ENCODE measurements at places on chromosomes 2 and 18.

- DNase-seq: no peak
- H3K4me1 ChIP-seq: no peaks in the 10 kb centered on the region
- no peaks in the 10 kb centered on the region for H3K36me3 ChIP-seq
- no peak overlapping the region for H3K4me3 ChIP-seq
These were observed 116.5 kb upstream of the REG3G start for GRCh38 chr2:78908973-78909372.

DNA sequence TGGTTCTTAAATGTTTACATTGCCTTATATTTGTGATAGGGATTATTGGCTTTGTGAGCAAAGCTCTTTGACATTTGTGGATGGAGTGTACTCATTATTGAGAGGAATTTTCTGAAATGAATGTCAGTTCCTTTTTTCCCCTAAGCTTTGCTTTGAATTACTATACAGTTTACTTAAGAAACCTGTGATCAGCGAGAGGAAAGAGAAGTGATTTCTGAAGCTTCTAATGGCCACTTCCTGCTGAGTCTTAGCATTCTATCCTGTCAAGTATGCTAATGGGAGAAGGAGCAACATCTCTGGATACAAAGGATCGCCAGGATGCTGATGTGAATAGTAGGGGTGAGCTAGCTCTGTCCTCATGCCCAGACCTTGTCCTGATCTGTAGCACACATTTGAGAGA is 47.8 kb upstream of the MGAT5 start:
- no peak overlapping the region for H3K4me3 ChIP-seq
- no peaks in the 10 kb centered on the region for H3K27me3 ChIP-seq
- no peak overlapping the region for H3K27ac ChIP-seq
- H3K36me3 ChIP-seq: no peaks in the 10 kb centered on the region
- DNase-seq: no peak
- peaks cover 11% of the 10 kb centered on the region for H3K4me1 ChIP-seq

DNA sequence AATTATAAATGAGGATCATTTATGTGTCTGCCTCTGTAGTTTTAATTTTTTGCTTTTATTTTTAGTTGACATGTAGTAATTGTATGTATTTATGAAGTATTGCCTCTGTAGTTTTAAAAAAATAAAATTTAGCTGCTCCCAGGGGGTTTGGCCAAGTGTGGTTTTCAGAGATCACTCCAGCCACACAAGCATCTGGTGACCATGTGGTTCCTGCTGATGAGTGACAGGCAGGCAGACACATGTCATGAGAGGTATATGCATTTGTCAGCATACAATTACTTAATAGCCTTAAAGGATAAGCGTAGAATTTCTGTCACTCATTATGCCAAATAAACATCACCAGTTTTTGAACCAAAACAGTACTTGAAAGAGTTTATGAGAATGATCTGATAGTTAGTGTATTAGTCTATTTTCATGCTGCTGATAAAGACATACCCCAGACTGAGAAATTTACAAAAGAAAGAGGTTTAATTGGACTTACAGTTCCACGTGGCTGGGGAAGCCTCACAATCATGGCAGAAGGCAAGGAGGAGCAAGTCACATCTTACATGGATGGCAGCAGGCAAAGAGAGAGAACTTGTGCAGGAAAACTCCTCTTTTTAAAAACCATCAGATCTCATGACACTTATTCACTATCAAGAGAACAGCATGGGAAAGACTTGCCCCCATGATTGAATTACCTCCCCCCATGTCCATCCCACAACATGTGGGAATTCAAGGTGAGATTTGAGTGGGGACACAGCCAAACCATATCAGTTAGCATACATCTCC is 29.6 kb downstream of the MREG start:
- no peak overlapping the region for H3K27ac ChIP-seq
- peaks cover 10% of the 10 kb centered on the region for H3K4me1 ChIP-seq
- H3K4me3 ChIP-seq: no peak overlapping the region
- H3K36me3 ChIP-seq: no peaks in the 10 kb centered on the region
- DNase-seq: no peak

- no peak overlapping the region for H3K27ac ChIP-seq
- H3K4me3 ChIP-seq: no peak overlapping the region
- DNase-seq: no peak
- no peaks in the 10 kb centered on the region for H3K4me1 ChIP-seq
These were observed 240.4 kb downstream of the MBD2 start for GRCh38 chr18:53984021-53984420.

DNA sequence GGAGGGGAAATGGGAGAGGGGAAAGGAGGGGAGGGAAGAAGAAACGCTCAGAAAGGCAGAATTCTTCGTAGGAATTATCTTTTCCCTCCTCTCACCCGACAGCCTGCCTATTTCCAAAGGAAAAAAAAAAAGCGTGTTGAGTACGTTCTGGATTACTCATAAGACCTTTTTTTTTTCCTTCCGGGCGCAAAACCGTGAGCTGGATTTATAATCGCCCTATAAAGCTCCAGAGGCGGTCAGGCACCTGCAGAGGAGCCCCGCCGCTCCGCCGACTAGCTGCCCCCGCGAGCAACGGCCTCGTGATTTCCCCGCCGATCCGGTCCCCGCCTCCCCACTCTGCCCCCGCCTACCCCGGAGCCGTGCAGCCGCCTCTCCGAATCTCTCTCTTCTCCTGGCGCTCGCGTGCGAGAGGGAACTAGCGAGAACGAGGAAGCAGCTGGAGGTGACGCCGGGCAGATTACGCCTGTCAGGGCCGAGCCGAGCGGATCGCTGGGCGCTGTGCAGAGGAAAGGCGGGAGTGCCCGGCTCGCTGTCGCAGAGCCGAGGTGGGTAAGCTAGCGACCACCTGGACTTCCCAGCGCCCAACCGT is at the start of gene GAD1:
Gene GAD1 (plus strand): TSS at position 384 of the 589 bp plus-strand sequence. CDS start 1,705 bp downstream, outside the sequence.
- peaks cover 18% of the 10 kb centered on the region for H3K4me1 ChIP-seq
- no peak for DNase-seq
- H3K27me3 ChIP-seq: peaks cover 9% of the 10 kb centered on the region
- H3K4me3 ChIP-seq: peak within 1 kb of the TSS; percentile 73
- no peaks in the 10 kb centered on the region for H3K36me3 ChIP-seq

DNA sequence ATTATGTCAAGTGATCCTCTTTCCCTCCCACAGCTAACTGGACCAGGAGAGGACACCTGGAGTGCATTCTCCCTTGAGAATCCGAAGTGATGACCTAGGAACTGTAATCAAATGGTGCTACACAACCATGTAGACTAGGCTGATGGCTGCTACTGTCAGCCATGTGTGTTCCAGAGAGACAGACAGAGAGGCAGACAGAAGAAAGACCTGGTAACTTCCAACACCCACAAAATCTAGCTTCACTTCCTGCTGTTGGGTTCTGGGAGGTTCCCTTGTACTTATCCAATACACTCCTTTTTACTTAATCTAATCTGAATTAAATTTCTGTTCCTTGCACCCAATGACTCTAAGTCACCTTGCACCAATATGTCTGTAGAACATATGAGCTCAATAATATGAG is 72.3 kb downstream of the AAK1 start:
- H3K4me1 ChIP-seq: peaks cover 21% of the 10 kb centered on the region
- H3K27me3 ChIP-seq: no peaks in the 10 kb centered on the region
- no peak overlapping the region for H3K4me3 ChIP-seq
- no peaks in the 10 kb centered on the region for H3K36me3 ChIP-seq
- H3K27ac ChIP-seq: no peak overlapping the region

DNA sequence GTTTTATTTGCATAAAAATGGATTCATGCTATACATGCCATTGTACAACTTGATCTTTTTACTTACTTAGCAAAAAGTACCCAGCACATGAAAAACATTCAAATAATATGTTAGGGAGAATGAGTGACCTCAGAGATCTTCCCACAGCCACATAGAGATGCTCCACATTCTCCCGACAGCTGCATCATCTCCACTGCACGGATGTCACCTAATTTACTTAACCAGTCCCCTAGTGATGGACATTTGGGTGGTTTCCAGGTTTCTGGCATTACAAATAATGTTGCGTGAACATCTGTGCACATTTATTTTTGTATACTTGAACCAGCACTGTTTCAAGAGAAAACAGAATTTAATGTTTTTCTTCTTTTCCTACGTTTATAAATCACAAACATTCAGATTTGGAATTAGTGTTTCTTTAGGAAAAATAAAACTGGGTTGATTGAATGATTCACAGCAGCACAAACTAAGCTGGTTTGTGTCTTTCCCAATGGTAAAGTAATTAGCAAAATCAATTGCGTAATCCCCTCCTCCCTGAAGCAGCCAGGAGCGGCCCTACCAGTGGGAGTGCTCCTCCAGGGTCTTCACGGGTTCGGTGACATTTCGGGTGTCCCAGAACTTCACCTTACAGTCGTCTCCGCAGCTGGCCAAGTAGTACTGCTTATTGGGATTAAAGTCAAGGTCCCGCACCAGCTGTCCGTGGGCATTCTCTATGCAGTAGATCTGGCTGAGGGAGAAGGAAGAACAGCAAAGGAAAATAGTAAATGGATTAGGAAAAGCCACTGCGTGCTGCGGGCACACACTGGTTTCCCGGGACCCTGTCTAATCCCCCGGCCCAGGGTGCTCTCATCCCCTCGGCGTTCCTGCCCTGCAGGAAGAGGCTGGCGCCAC is 183.9 kb downstream of the EIPR1 start:
- no peak for DNase-seq
- H3K27ac ChIP-seq: no peak overlapping the region
- peaks cover 11% of the 10 kb centered on the region for H3K36me3 ChIP-seq
- H3K4me3 ChIP-seq: no peak overlapping the region

DNA sequence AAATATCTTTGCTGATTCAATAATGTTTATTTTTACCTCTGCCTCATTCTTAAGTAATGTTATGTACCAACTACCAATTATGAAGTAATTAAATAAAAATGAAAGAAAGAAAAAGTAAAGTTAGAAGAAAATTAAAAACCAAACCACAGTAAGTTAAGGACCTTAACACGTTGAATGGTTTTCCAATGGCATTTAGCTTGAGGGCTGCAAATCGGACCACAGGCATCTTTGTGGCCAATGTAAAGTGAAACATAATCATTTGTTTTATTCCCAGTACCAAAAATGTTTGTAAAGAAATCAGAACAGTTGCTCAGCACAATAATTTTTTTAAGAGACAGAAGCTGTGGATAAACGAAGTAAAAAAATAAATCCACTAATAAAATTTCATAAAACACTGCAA is 1455.5 kb upstream of the ZEB2 start:
- no peaks in the 10 kb centered on the region for H3K27me3 ChIP-seq
- no peak overlapping the region for H3K4me3 ChIP-seq
- H3K4me1 ChIP-seq: no peaks in the 10 kb centered on the region
- H3K36me3 ChIP-seq: no peaks in the 10 kb centered on the region
- DNase-seq: no peak

DNA sequence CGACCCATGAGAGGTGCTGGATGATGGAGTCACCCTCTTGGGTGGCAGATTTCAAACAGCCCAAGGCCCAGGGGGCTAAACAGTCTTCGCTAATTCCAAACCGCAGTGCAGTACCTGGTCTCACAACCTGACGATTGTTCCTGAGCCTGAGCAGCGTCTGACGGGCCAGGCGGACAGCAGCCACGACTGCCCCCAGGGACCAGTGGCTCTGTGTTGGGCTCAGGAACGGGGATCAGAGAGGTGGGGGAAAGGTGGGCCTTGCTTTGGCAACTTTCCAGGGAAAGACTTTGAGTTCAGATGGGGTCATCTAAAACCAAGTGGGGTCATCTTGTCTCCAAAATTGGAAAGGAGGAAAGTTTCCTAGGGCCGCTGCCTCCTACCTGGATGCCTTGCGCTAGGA is 492 bp downstream of the COLEC11 start:
- H3K4me3 ChIP-seq: no peak overlapping the region
- H3K27me3 ChIP-seq: no peaks in the 10 kb centered on the region
- no peak for DNase-seq
- no peaks in the 10 kb centered on the region for H3K36me3 ChIP-seq

GRCh38 chr2:191688934-191689695 is 11.2 kb downstream of the NABP1 start:
- peaks cover 50% of the 10 kb centered on the region for H3K4me1 ChIP-seq
- H3K4me3 ChIP-seq: no peak overlapping the region
- H3K27me3 ChIP-seq: no peaks in the 10 kb centered on the region

DNA sequence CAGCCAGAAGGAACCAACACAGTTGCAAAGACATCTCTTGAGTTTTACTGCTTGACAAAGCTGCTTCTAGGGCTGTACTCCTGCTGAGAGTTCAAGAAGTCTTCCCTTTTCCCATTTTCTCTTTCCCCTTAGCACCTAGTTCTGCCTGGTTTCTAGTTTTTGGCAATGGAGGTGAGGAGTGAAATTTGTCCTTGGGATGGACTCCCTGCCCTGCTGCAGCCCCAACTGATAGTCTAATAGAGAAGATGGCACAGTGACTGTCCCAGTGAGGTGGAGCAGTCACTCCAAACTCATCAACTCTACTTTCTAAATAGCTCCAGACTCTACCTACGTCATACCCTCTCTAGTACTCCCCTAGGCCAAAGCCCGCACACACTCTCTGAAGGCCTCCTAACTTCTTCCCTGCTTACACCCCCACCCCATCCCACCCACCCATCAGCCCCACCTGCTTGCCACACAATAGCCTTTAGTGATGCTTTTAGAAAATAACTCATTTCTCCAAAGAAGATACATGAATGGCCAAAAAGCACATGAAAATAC is 164.4 kb downstream of the DDX1 start:
- H3K27ac ChIP-seq: no peak overlapping the region
- no peaks in the 10 kb centered on the region for H3K36me3 ChIP-seq
- H3K4me3 ChIP-seq: no peak overlapping the region
- no peaks in the 10 kb centered on the region for H3K4me1 ChIP-seq

- no peaks in the 10 kb centered on the region for H3K4me1 ChIP-seq
- no peak overlapping the region for H3K27ac ChIP-seq
- no peaks in the 10 kb centered on the region for H3K27me3 ChIP-seq
- H3K4me3 ChIP-seq: no peak overlapping the region
- no peak for DNase-seq
These were observed 349.5 kb downstream of the IRS1 start for GRCh38 chr2:226450141-226450540.

DNA sequence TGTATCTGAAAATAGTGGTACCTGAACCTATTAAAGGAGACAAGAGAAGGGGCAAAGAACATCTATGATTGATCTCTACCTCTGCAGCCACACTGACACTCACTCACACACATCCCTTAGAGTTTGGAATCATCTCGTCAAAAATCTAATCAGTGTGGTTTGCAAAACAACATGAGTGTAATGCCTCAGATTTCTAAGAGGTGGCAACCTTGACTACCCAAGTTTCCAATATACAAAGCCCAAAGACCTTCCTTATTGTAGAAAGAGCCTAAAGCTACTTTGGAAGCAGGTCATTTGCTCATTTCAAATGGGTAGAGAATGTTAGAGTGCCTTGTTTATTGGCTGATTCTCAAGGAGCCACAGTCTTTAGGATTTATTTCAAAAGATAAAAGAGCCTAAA is 444.9 kb downstream of the ARHGAP15 start:
- H3K4me3 ChIP-seq: no peak overlapping the region
- H3K27me3 ChIP-seq: no peaks in the 10 kb centered on the region
- no peak for DNase-seq
- H3K36me3 ChIP-seq: no peaks in the 10 kb centered on the region
- no peaks in the 10 kb centered on the region for H3K4me1 ChIP-seq

- no peak overlapping the region for H3K27ac ChIP-seq
- DNase-seq: no peak
- no peak overlapping the region for H3K4me3 ChIP-seq
- no peaks in the 10 kb centered on the region for H3K4me1 ChIP-seq
- H3K36me3 ChIP-seq: no peaks in the 10 kb centered on the region
These were observed 53.5 kb upstream of the ITGB6 start for GRCh38 chr2:160253440-160254188.

Measured in thoracic aorta (tissue), 2 donors.